Karpas-422 (cell line): ENCODE measurements at places on chromosomes 3 and 15. TPM values are rescaled to one million over a fixed set of nuclear protein-coding genes. Genes with fewer than 3 reads are reported as not detected.

The IMP3 gene
- 82.7 and 119 TPM in 2 replicates for total RNA-seq

The GOLGA8T gene
- not detected in 2 replicates for total RNA-seq

The BTLA gene
- not detected in 2 replicates for total RNA-seq

The MED12L gene
- total RNA-seq, result 0.58 and 2.4 TPM in 2 replicates

The ZDHHC19 gene
- not detected in 2 replicates for total RNA-seq

The CASR gene
- total RNA-seq, result not detected in 2 replicates

The STAC gene
- total RNA-seq, result not detected in 2 replicates

The CAMK2N2 gene
- total RNA-seq, result 5.0 and 9.5 TPM in 2 replicates

The POLR2H gene
- total RNA-seq, result 165 and 169 TPM in 2 replicates

The GMNC gene
- total RNA-seq, result not detected in 2 replicates

The LRRC31 gene
- total RNA-seq, result not detected in 2 replicates

The ALAS1 gene
- total RNA-seq, result 24.8 and 41.6 TPM in 2 replicates

The SNURF gene
- 38.7 and 58.6 TPM in 2 replicates for total RNA-seq

The IGDCC3 gene
- not detected in 2 replicates for total RNA-seq

The PLXND1 gene
- 0.52 TPM in 1 of 2 replicates, not detected in the other for total RNA-seq

The NR2E3 gene
- total RNA-seq, result not detected in 2 replicates

The ZMYND10 gene
- total RNA-seq, result 1.3 and 1.4 TPM in 2 replicates

The TPRA1 gene
- total RNA-seq, result 34.7 and 36.9 TPM in 2 replicates

The FRMD5 gene
- total RNA-seq, result not detected in 2 replicates

The CCDC13 gene
- 1.9 and 4.2 TPM in 2 replicates for total RNA-seq

The CERS3 gene
- total RNA-seq, result 0.15 TPM in 1 of 2 replicates, not detected in the other

The SCG5 gene
- 0.83 and 1.8 TPM in 2 replicates for total RNA-seq

The APOD gene
- 0.18 TPM in 1 of 2 replicates, not detected in the other for total RNA-seq

The GRK7 gene
- total RNA-seq, result not detected in 2 replicates

The GNL3 gene
- 96.9 and 138 TPM in 2 replicates for total RNA-seq

The TBC1D2B gene
- total RNA-seq, result 20.1 and 38.9 TPM in 2 replicates

The CHRNA5 gene
- total RNA-seq, result 0.11 TPM in 1 of 2 replicates, not detected in the other

The ECE2 gene
- 0.15 TPM in 1 of 2 replicates, not detected in the other for total RNA-seq

The EEF1AKMT4 gene
- total RNA-seq, result 30.3 and 49.6 TPM in 2 replicates

The ASB7 gene
- 10.4 and 23.9 TPM in 2 replicates for total RNA-seq

The GRM7 gene
- not detected in 2 replicates for total RNA-seq

The DPPA2 gene
- not detected in 2 replicates for total RNA-seq

The NXPE3 gene
- 18.6 and 20.2 TPM in 2 replicates for total RNA-seq
